ENCODE measurements at places on chromosomes 7 and 10.
A peak's percentile ranks its signal among the peaks of the same experiment; 100 is the strongest.

DNA sequence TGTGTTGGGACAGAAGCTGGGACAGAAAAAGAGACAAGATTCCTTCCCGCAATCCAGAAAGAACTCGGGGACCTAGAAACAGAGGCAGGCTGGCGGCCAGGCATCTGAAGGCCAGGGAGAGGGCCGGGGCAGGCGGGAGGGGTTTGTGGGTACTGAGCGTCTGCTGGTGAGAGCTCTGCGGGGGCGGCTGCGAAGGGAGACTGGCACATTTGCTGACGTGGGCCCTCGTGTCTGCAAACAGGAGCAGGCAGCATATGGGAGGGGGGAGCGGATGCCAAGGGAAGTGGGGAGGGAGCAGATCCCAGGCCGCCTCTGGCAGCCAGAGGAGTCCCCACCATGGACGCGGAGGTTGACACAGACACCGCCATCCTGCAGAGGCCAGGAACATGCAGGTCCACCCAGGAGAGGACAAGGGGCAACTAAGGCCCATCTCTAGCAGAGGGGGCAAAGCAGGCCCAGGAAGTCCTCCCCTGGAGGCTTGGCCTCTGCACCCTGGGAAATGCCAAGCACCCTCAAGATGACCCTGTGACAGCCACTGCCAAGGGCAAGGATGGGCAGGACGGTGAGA is 32.2 kb downstream of the KCNH2 start:
- DNase-seq = peak; percentile 82

- no peak for DNase-seq
Measured at GRCh38 chr7:16926861-16927260, 45.1 kb upstream of the AGR3 start.

GRCh38 chr10:131997366-131998049 is 15.8 kb upstream of the BNIP3 start:
- DNase-seq = no peak

GRCh38 chr7:127413962-127414361 is 21.5 kb upstream of the ZNF800 start:
- no peak for DNase-seq

- DNase-seq = no peak
Measured at GRCh38 chr10:125868372-125868975, 12.6 kb downstream of the DHX32 start.

DNA sequence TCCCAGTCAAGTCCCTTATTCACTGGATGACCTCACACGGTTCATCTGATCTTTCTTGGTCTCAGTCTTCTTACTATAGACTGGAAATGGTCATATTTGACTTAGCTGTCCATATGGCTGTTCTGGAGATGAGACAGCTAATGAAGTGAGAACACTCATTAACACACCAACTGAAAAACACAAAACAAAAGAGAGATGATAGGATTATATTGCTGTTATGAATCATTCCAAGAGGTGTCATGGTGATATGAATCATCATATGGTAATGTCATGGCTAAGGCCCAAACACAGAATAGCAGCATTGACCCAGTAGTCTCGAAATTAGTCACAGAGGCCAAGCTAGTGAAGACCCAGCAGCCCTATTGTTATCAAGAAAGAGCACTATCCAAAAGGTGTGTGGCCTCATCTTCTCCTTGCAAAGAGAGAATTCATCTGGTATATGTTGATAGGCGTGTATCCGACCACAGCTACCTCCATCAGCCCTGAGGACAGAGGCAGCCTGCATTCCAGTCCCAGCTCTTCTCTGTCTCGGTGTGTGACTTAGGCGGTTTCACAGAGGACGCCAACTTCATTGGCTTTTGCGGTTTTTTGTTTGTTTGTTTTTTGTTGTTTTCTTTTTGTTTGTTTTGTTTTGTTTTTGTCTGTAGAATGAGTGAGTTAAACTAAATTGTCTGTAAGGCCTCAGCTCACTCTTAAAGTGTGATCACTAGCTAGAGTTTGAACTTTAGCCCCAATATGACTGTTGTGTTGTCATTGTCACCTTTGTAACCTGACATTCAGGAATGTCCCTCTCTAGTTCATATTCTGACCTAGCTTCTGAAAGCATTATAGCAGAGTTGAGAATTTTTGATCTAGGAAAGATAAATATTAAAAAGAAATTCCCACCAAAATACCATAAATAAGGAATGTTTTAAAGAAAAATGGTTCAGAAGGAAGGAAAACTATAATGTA is 97.4 kb upstream of the PDCD4 start:
- DNase-seq = no peak

- no peak for DNase-seq
Measured at GRCh38 chr7:80902019-80902418, 16.8 kb downstream of the SEMA3C start.

DNA sequence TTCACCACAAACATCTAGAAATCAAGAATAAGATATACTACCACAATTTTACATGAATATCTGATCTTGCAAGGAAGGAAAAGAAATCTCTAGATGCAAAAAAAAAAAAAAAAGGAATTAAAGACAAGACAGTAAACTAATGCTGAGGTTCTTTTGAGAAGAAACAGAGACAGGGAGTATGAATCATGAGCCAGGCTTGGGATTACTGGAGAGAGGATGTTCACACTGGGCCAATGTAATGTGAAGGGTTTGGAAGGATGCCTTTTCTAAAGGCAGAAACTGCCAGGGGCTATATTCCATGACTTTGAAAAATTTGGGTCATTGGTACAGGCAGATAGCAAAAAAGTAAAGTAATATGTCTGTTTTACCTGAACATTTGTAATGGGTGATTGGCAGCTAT is 573.0 kb upstream of the IGFBP3 start:
- no peak for DNase-seq

DNA sequence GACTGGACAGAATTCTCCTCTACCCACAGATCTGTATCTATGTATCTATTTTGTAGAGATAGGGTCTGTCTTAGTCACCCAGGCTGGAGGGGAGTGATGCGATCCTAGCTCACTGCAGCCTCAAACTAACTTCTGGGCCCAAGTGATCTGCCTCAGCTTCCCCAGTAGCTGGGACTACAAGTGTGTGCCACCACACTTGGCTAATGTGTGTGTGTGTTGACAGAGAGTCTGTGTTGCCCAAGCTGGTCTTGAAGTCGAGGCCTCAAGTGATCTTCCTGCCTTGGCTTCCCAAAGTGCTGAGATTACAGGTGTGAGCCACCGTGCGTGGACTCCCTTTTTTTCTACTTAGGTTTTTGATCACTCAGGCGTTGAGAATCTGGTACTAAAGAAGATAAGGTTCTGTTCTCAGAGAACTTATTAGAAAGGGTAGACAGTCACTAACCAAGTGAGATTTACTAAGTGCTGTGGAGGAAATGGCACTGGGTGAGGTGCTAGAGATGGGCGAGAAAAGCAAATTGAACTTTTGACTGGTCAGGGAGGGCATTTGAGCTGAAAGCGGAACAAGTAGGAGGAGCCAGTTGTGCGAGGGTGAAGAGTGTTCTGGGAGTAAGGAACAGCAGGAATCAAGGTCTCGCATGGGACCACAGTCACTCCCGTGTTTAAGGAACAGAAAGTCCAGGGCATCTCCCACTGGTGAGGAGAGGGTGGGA is 18.0 kb downstream of the NDUFB2 start:
- DNase-seq = no peak

DNA sequence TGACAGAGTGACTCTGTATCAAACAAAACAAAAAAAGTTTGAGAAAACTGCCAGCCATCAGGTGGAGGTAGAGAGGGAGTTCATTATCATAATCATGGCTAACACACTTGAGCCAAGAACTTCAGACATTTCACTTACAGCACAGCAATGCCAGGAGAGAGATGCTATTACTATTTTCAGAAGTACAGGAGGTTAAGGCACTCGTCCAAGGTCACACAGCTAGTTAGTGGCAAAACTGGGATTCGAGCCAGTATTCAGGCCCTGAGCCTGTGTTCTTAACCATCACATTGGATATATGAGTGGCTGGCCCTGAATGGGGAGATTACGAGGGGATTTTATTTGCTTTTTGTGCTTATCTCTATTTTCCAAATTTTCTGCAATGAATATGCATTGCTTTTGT is 24.8 kb upstream of the UNC5B start:
- DNase-seq = no peak
